ENCODE measurements at places on chromosomes 2 and 18.

DNA sequence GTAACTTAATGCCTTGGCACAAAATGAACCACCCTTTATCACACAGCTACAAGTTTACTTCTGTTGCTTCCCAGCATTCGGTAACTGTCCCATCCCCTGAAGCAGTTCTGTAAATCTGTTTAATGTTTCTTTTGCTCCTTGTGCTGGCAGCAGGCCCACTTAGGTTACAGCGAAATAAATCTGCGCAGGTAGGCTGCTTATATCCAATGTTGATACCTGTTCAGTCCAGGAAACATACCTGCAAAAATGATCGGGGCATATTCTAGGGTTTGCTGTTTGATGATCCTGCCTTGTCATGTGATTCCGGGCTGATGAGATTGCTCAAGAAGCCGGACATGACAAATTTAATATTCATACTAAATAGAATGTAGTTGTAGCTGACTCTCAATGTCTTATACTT lies 23.3 kb downstream of the PELI1 start:
- DNase-seq: no peak

DNA sequence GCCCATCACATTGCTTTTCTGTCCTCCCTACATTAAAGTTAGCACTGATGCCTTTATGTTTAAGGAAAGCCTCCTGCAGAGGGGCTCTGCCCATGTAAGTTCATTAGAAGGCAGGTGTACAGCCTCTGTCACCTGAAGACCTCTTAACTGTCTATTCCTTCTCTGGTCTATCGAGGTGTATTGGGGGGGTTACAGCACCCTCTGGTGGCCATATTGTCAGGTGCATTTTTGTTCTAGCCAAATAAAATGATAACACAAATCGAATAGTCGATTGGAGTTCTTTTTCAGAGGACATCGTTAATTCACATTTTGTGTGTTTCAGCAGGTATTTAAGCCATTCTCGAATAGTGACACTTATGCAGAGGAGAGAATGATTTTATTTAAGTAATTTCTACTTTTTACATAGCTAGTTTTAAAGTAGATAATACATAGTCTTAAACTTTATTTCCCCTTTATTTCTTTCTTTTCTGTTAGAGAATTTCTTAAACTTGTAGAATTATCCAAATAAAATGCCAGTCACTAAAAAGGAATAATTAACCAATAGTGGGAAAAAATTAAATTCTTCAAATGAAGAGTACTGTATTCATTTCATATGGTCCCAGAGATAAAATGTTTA lies 136.8 kb downstream of the NEDD4L start:
- DNase-seq: no peak

DNA sequence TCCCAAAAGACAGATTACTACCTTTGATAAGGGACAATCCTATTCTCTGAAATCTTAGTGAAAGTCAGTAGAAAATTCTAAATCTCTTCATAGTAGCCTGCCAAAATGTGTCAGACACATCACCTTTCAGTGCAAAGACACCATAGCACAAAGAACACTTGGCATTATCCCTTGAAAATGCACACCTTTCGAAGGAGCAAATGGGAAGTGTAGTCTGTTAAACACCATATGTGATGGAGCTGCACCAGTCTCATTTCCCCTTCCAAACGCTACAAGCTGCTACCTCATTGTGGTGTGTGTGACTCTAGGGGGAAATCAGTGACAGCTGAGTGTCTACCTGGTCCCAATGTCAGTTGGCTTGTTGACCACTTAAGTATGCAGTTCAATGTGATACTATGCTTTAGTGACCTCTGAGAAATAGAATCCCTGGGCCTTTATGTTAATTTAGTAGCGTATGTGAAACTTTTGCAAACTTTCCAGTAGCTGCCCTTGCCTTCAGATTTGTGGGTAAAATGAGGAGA lies 551.7 kb downstream of the ARHGAP15 start:
- DNase-seq: no peak

- no peak for DNase-seq
Observed at GRCh38 chr2:143899987-143900386, 619.9 kb downstream of the ZEB2 start.

DNA sequence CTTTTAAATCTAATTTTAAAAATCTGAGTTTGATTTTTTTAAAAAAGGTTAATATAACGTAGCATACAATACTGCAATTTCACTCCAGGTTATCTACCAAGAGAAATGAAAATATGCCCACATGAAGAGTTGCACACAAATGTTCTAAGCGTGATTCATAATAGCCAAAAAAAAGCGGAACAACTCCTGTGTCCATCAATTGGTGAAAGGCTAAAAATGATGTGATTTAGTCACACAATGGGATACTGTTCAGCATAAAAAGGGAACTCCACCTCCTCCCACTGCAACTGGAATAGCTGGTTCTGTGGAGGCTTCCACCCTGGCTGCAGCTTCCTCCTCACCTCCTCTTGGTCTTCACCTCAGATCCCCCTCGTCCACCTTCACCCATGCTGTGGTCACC lies 132.8 kb downstream of the PIK3C3 start:
- no peak for DNase-seq

GRCh38 chr2:11907190-11907589 lies 160.8 kb downstream of the LPIN1 start:
- no peak for DNase-seq

- DNase-seq: no peak
Observed at GRCh38 chr2:44549856-44550255, 188.1 kb downstream of the CAMKMT start.

DNA sequence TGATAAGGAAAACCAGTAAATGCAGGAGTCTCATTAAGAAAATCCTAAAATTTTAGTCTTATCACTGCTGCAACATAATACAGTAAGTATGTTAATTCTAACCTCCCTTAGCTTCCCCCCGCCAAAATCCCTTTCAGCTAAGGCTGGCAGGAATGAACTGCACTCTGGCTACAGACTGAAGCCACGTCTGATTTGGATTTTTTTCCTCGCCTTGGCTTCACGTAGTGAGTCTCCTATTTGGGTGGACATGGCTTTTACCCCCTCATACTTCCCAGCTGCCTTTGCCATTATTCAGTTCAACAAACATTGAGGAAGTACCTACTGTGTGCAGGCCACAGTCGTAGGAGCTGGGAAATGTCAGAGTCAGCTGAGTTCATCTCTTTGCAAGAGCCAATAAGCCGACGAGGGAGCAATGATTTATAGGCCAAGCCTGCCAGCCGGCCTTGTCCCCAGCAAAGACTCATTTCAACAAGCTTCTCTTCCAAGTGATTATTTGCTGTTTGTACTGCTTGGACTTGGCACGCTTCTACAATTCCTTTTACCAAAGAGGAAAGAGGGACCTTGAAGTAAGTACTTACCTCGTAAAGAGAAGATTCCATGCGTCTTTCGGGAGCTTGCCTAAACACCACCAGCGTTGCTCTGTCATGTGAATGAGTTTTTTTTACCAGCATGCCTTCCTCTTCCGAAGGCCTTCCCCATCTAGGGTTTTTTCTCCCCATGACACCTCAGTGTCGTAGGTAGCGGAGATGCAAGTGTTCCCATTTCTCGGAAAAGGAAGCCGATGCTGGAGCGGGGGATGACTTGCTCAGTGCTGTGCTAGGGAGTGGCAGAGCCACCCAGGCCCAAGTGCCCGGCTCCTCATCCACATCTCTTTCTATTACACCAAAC lies 138.6 kb downstream of the KLHL29 start:
- no peak for DNase-seq

DNA sequence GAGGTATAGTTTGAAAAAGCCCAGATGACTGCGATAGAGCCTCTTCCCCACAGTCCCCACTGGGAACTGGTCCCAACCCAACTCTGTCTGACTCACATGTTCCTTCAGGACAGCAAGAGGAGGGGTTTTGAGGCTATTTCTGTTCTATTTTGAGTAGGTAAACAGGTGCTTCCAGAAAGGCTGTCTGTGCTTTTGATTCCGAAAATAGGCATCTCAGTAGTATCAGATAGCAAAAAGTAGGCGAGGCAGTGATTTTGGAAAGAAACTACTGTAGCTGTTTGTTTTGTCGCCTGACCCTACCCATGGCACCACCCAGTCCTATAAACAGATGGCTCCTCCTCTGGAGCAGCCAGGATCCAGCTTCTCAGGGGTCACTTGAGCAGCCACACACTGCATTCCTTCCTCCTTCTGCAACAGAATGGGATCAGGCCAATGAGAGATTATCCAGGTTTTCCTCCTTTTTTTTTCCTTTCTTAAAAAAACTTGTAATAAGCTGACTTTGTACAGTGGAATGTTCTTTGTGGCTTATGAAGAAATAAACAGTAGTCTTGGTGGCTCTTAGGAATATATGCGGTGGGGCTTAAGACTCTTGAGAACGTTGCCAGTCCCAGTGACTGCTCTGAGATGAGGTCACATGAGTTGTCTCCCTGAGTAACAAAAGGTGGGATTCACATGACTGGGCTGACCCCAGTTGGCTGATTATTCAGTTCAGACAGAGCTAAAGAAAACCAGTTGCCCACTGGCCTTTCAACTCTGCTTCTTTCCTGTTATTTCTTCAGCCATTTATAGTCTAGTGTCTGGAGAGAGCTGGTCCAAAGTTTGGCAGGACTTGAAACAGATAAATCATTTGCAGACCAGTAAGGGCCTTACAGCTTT lies 98.6 kb downstream of the KCNS3 start:
- DNase-seq: peak; percentile 95

DNA sequence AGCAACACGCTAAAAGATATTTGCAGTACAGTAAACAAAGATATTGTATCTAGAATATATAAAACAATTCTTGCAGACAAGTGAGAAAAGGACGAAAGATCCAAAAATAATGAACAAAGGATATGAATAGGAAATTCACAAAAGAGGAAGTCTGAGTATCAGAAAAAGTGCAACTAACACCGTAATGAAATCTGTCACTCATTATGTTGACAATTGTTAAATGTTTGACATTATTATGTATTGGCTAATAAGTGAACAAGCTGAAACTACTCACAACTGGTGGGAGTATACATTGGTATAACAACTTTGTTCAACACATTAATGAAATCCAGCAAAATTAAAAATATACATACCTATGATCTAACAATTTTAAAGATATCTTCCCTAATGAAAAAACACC lies 36.7 kb upstream of the ASXL3 start:
- no peak for DNase-seq

DNA sequence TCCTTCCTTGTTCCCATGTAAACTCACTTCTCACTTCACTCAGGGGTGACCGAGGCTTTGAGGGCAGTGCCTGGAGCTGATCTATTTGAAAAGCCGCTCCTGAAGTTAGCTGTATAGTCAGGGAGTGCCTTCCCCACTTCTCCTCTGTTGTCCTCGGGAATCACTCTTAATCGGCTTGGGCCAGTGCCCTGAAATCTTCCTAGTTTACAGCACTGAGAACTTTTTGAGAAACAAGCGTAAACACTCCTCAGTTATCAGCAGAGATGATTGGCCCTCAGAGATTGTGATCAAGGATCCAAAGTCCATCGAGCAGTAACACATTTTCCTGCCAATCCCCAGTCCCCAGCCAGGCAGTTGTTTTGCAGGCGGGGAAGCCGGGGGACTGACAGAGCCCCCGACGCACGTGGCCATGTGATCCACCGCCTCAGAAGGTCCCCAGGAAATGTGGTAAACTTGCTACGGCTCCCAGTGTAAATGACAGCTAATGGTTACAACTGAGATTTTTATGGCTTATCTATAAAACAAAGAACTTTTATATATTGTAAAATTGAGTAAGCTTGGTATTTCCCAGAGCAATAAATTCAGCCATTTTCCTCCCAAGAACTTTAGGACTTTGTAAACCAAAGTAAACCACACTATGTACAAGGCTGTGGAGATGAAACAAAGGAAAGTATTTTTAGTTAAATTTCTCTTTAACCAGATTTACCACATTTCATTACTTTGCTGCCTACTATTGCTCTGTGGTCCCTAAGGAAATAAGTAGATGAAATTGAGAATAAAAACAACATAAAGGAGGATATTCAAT lies 53.5 kb downstream of the C18orf63 start:
- DNase-seq: no peak

- DNase-seq: no peak
Observed at GRCh38 chr2:15927551-15928218, 12.7 kb upstream of the MYCN start.
